Cardiac septum (tissue), 1 donor: ENCODE measurements at places on chromosomes 4 and X. TPM values are rescaled to one million over a fixed set of nuclear protein-coding genes. Genes with fewer than 3 reads are reported as not detected.

- no peak for DNase-seq
Measured at GRCh38 chr4:182264139-182264752, 21.0 kb downstream of the TENM3 start.

DNA sequence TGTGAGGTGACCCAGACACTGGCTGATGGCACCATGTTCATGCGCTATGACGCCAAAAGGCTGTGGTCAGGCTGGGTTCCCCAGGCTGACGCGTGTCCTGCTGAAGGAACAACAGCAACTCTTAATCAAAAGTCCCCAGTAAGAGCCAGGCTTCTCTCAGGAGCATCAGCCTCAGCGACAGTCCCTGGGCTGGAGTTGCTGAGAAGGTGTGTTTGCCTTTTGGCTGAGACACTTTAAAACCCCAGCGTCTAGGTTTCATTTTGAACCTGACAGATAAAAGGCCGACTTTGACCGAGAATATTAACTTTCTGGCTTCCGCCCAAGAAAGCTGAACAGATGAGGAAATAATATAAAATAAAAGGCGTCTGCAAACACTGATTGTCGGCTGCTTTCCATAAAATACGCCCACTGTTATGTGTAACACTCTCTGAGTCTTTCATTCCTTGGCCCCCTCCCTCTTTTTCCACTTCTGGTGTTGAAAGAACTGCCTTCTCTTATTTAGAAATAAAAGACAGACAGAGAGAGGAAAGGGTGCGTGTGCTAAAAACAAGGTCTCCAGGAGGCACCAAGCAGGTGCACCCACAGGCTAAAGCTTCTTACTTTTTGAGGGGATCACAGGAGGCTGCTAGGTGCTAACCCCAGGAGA, 373.6 kb downstream of the MID1IP1 start:
- no peak for DNase-seq

The MAGEE2 gene
- not detected for total RNA-seq

DNA sequence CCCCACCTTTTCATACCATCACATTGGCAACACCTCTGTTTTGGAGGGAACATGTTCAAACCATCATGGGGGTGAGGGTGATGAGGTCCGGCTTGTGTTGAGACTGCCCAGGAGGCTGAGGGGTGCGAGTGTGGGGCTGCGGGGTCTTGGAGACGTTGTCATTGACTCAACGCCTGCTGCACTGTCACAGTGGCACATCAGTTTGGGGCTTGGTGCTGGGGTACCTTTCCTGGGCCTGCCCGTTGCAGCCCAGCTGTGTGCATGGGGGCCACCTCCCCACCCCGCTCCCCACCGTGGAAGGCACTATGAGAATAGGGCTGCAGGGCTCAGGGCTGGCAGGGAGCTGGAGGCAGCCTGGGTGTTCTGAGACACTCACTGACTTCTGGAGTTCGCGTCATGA, 2.3 kb downstream of the HTRA3 start:
- no peak for DNase-seq

The PABPC1L2B gene
- total RNA-seq = not detected

The FAT4 gene
- 18.6 TPM for total RNA-seq

GRCh38 chr4:33714971-33715370, 2529.3 kb downstream of the ARAP2 start:
- no peak for DNase-seq

The GAGE13 gene
- total RNA-seq = not detected

The GPR119 gene
- total RNA-seq = not detected
